ENCODE measurements at places on chromosomes 12 and 14. TPM values are rescaled to one million over a fixed set of nuclear protein-coding genes. Genes with fewer than 3 reads are reported as not detected.

Gene IL31
- total RNA-seq = not detected

Gene GPR84
- 49.4 TPM for total RNA-seq

Gene AVPR1A
- total RNA-seq = 1.9 TPM

Gene CHURC1
- total RNA-seq = 110 TPM

Gene GALNT6
- total RNA-seq = 11.3 TPM

Data from mononuclear cell (primary cell).